Muscle of back (tissue), 13 donors: ENCODE measurements at places on chromosomes 2 and 18. TPM values are rescaled to one million over a fixed set of nuclear protein-coding genes. Genes with fewer than 3 reads are reported as not detected.

Gene PLEKHH2
- 4.4 TPM for polyA plus RNA-seq

DNA sequence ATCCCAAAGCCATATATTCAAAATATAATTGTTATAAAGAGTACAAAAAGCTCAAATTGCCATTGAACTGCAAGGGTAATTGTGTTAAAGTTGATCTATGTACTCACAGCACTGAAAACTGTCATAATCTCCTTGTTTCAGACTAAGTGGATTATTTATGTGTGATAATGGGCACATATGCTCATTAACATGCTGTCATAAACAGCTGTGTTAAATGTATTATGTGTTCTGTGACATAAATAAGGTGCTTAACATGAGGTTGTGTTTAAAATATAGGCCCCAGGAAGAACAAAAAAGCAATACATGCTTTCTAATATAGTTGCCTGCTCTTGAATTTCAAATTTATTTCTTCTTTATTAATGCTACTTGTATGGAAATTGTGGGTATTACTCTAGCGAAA is 409.5 kb downstream of the DCC start:
- DNase-seq: no peak

DNA sequence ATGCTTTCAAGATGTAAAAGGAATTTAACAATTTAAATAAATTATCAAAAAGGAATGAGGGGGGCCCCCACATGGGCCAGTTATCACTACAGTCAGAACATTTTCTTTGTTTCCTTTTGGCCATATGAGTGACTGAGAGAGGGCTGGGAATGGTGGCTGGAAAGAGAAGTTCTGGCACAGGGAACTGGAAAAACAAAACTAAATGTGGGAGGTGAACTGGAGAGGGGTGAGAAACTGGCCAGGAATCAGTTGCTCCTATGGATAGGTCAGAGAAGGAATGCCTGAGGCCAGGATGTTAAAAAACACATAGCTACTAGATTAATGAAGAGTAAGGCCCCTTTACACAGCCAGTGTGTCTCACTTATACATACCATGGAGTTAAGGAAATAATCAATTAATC is 121.0 kb downstream of the RBMS1 start:
- peak; percentile 59 for DNase-seq

DNA sequence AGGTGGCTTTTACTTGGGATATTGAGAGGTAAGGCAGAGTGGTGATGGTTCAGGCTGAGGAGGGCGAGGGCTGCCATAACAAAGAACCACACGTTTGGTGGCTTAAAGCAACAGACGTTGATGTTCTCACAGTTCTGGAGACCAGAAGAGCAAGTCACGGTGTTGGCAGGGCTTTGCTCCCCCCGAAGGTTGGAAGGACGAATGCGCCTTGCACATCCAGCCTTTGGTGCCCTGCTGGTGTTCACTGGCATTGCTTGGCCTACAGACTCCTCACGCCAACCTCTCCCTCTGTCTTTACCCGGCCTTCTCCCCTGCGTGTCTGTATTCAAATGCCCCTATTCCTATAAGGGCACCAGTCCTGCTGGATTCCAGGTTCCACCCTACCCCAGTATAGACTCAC is 125.4 kb downstream of the TPO start:
- DNase-seq: no peak

GRCh38 chr18:10482985-10483949 is 28.8 kb downstream of the APCDD1 start:
- DNase-seq: peak; percentile 49
